ENCODE measurements at places on chromosomes 11 and 22.

DNA sequence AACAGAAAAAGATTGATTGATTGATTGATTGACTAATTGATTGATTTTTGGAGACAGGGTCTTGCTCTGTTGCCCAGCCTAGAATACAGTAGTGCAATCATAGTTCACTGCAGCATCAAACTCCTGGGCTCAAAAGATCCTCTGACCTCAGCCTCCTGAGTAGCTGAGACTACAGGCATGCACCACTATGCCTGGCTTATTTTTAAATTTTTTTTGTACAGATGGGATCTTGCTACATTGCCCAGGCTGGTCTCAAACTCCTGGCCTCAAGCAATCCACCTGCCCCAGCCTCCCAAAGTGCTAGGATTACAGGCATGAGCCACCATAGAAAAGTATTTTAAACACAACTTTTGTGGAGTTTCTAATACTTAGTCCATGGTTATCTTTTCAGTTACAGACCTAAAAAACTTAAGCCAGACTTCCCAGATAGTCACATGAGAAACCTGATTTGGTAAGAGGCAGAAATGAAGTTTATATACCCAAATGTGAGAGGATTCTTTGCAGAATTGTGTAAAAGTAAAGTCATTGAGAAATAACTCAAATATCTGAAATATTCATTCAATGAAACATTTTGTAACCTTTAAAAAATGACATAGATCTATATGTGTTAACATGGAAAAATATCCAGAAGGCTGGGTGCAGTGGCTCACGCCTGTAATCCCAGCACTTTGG is 186.5 kb downstream of the SWAP70 start:
- DNase-seq, result no peak

GRCh38 chr11:43516316-43516850 is 157.7 kb downstream of the TTC17 start:
- no peak for DNase-seq

- DNase-seq, result no peak
Measured at GRCh38 chr11:16365581-16366228, 9.4 kb upstream of the SOX6 start.

GRCh38 chr11:126499131-126499752 is 143.8 kb downstream of the ST3GAL4 start:
- DNase-seq, result no peak

- DNase-seq, result no peak
Measured at GRCh38 chr22:30755759-30756124, 61.1 kb downstream of the OSBP2 start.

GRCh38 chr22:20509344-20510047 is 2.1 kb downstream of the MED15 start:
- DNase-seq, result no peak

DNA sequence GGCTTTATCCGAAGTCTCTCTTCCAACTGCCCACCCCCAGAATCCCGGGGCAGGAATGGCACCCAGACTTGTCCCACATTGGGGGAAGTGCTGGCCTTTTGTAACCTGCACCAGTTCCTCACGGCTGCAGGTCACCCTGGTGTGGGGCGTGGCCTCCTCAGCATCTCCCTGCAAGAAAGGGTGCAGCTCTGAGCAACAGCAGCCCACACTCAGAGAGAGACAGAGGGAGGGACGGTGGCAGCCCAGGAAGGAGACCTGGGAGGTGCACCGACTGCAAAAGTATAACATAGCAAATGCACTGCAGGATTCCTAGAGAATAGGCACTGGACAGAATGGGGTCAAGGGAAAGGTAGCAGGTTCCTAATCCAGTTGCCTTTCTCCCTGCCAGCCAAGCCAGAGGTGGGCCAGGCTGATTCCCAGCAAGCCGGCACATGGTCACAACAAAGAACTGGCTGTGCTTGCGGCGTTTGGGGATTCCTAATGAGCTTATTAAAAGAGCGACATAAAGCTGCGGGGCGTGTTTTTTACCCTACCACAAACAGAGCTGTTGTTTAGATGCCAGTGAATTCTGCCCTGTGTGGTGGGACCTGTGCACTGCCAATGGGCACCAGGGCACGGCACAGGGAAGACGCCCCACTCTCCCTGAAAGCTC is 18.2 kb upstream of the IGSF9B start:
- DNase-seq, result no peak

DNA sequence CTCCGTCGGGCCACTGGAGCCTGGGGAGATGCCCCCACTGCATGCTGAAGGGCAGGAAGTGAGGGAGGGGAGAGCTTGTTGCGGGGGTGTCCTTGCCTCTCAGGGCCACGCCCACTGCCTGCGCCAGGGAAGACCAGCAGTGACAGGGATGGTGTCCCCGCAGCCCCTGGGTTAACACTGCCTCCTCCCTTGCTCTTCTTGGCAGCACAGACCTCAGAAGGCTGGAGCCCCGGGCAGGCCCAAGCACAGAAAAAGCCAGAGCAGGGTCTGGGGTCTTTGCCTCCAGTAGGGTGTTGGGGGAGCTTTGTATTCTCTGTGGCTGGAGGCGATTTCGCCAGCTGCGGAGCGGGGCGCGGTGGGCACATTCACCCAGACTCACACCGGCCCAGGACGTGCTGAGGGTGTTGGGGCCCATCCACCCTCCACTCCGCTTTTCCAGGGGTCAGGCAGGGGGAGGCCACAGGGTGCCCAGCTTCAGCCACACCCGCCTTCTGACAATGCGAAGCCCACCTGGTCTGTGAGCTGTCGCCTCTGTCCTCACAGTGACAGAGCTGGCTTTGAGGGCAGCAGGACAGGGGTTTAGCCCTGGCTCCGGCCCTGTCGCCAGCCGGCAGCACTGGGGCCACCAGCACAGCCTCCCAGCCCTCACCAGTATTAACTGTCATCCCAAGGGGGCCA is 83.7 kb downstream of the CDKN1C start:
- peak; percentile 14 for DNase-seq

Measured in glutamatergic neuron (in vitro differentiated cells).